ENCODE measurements at places on chromosomes 1 and 21.
A peak's percentile ranks its signal among the peaks of the same experiment; 100 is the strongest.

GRCh38 chr1:245858722-245859492, 648.2 kb downstream of the SMYD3 start:
- DNase-seq: no peak

- peak; percentile 32 for DNase-seq
Observed at GRCh38 chr1:15833069-15833679, 14.3 kb upstream of the SPEN start.

GRCh38 chr1:192476802-192477298, 98.7 kb upstream of the RGS1 start:
- DNase-seq: peak; percentile 10

DNA sequence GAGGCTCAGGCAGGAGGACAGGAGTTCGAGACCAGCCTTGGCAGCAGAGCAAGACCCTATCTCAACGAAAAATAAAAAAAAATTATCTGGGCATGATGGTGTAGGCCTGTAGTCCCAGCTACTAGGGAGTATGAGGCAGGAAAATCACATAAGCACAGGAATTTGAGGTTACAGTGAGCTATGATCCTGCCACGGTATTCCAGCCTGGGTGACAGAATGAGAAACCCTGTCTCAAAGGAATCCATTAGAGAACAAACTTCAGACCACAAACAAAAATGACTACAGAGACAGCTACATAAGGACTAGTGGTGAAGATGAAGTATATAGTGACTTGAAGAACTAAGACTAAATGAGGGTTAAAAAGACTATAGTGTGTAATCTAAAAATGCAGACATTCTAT, 233.1 kb downstream of the RERE start:
- DNase-seq: no peak

DNA sequence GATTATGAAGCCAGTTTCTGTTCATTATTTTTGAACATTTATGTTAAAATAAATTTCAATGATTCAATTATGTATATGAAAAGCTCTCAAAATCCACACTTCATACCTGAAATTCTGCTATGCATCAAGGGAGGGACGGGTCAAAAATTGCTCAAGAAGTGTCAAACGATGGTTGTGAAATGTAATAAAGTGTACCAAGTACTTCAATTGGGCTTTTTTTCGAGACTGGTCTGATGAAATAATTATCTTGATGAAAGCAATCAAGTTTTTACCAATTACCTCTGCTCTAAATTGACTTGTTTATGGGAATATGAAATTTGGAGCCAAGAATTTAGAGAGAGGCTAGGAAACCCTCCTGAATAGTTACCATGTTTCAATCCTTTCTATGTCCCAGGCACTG, 7.9 kb downstream of the OSCP1 start:
- no peak for DNase-seq

- no peak for DNase-seq
Observed at GRCh38 chr1:4267381-4268261, 367.5 kb upstream of the C1orf174 start.

- no peak for DNase-seq
Observed at GRCh38 chr1:47871799-47872353, 125.3 kb downstream of the TRABD2B start.

DNA sequence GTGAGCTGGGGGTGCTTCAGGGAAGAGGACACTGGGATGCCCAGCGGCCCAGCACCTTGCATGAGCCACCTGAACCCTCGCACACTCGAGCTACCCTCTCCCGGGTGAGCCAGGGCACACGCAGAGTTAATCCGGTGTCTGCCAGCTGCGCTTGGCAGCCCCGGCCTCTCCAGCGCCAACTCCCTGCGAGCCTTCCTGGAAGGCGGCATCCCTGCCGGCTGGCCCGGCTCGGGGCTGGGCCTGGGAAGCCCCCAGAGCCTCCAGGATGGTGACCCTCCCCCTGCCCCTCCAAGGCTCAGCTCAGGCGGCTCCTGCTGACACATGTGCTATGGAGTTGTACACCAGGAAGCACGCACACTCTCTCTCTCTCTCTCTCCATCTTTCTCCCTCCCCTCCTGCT, 48.7 kb downstream of the RAP1GAP start:
- DNase-seq: no peak

DNA sequence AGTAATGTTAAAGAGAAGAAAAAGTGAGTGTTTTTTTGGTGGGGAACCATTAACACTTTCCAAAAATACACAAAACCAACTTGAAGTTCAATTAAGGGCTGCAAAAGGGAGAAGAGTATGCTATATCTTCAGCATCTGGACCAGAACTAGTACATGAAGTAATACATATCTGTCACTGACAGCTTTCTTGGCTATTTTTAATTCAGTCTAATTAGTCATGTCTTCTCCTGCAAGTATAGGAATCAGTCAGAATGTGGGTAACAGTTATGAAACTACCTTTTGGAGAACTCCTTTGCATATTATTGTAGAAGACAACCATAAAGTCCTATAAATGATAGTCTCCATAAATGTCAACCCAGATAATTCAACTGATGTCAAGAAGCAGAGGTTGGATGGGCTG, 901.2 kb downstream of the TTLL7 start:
- no peak for DNase-seq

DNA sequence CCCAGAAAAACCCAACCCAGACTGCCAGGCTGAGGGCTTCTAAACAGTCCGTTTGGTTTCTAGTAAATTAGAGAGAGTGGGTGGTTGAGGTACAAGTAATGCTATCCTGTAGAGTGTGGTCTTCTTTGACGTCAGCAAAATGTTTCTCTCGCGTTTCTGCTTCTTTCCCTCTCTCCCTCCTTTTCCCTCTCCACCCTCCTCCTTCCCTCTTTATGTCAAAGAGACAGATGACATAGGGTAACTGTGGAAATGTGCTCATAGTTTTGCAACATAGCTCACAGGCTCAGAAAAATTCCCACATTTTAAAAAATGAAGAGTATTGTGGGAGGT, 158.3 kb downstream of the TOMM20 start:
- no peak for DNase-seq

GRCh38 chr1:98389809-98390208, 271.7 kb upstream of the SNX7 start:
- no peak for DNase-seq

DNA sequence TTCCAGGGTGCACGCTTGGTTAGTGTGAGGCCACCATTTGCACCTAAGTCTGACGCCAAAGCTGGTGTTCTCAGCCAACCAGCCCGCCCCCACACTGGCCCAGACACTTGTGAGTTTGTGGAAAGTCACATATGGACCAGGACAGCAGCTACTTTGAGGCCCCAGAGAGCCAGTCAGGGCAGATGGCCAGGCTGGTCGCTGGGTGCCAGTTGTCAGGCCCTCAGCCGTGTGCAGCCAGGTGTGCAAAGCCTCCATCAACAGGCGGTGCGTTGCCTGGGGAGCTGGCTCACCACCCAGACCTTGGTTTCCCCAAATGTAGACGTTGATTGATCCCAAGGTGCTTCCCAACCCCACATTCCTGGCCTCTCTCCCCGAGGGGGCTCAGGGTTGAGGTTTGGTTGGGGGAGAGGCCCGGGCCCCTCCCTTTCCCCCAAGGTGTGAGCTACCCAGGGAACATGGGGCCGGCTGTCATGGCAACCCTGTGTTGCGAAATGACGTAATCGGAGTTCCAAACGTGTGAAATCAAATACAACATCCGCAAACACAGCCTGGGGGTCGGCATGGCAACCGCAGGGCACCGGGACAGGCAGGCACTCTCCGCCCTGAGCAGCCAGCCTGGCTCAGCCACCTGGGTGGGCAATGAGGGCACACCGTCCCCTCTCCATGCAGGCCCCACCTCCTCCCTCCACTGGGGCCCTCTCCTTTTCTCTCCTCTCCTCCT, 42.2 kb upstream of the WNT4 start:
- DNase-seq: no peak

DNA sequence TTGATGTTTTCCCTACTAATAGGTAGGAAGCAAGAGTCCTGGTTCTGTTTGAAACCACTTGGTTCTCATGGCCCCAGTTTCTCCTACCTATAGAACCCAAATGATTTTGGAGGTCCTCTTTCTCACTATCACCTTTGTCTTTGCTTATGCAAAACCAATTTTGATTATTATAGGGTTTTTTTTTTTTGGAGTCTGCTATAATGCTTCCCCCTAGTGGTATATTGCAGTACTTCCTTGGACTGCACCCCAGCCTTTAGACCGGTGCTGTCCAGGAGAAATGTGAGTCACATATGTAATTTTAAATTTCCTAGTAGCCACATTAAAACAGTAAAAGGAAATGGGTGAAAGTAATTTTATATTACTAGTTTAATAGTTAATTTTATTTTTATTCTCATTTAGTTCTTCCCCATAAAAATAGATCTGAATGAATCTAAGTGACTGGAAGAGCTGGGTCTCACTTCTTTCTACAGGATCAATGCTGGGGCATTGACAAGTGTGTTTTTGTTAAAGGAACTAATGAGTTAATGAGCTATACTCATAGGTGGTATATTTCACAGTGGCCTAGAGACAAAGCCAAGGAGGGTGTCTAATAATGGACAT, 10.6 kb downstream of the FCMR start:
- DNase-seq: no peak

DNA sequence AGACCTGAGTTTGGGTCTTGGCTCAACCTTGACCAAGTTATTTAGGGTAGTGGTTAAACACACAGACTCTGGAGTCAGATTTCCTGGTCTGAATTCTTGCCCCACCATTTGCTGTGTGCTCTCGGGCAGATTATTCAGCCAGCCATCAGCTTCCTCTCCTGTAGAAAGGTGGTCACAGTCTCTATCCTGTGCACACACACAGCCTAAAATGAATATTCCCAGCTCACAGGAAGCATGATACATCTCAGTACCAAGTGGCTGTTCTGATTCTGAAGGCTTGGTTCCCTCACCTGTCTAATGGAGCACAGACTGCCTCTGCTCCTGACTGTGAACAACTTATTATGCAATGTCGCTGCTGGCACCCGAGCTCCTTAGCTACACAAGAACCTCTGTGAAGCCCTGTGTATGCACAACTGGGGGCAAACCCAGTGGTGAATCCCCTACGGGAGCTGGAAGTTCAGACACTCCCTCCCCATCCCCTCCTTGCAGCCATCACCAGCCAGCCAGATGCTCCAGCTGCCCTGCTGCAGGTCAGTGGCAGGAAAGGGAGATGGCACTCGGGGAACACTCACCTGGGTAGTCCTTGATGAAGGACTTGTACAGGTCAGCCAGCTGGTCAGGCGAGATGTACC, 13.7 kb downstream of the ENO1 start:
- no peak for DNase-seq

DNA sequence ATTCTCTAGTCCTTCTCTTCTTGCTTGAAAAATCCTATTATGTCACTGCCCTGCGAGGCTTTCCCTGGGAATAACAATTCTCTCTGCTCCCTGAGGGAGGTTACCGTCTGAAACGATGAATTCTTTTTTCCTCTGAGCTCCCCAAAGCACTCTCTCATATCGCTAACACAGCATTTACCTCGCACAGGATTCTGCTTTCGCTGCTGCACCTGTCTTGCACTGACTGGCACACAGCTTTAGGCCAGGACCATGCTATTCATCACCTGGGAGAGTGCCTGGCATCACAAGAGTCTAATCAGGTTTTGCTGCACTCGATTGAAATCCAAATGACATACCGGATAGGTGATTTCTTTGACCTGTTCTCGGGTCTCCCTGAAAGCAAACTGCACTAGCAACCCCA, 52.8 kb upstream of the GNG4 start:
- DNase-seq: no peak

- DNase-seq: no peak
Observed at GRCh38 chr1:191618181-191618580, 540.1 kb upstream of the RGS18 start.

- DNase-seq: no peak
Observed at GRCh38 chr1:171081763-171082201, 8.9 kb upstream of the FMO3 start.

GRCh38 chr1:153567621-153568366, 2.1 kb upstream of the S100A2 start:
- peak; percentile 60 for DNase-seq

DNA sequence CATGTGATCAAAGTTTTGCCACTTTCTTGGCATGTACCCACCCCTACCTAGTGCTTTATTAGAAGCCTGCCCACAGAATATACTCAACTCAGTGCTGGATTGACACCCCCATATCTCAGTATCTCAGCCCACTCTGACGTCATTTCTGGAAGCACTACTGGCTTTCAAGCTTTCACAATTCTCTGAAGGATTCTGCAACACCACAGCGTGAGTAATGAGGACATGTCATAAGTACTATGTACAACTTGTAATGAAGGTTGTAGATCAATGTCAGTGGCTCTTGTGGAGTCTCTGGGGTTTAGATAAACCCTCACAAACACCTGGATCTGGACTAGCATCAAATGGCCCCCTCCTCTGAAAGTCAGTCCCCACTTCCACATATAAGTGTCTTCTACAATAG, 57.2 kb downstream of the TNFSF4 start:
- DNase-seq: no peak

Data from stimulated activated CD4-positive, alpha-beta T cell treated with anti-CD3 and anti-CD28 coated beads, Interleukin-4, amount 100 ng/mL, for 48 hours (primary cell).